AG09319 (cell line): ENCODE measurements at places on chromosomes 4 and X.

GRCh38 chrX:19774905-19775304, 112.5 kb downstream of the SH3KBP1 start:
- DNase-seq = no peak

DNA sequence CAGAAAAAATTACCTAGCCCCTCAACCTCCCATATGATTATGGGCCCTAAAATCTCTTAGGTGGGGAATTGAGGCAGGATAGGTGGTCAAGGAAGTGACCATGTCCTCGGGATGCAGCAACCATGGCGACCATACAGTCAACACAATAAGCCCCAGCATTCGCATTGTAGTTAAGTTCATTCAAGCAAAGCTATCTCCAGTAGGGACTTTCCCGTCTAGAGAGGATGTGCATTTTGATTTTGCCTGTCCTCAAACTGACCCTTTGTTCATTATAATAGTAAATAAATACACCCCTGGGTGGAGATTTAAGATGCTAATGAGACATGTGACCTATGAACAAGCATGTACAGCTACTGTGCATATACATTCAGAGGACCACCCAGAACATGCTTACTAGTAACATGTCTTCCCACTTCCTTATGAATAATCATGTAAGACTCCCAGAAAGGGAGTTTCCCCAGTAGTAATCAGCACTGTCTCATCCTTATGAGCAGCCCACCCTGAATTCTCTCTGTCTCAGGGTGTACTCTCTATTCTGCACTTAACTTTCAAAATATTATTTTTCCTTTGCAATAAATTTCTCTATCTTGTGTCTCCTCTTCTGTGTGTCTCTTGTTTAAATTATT, 74.3 kb downstream of the NUDT11 start:
- DNase-seq = no peak

GRCh38 chr4:138788267-138788790, 227.3 kb upstream of the NOCT start:
- no peak for DNase-seq

DNA sequence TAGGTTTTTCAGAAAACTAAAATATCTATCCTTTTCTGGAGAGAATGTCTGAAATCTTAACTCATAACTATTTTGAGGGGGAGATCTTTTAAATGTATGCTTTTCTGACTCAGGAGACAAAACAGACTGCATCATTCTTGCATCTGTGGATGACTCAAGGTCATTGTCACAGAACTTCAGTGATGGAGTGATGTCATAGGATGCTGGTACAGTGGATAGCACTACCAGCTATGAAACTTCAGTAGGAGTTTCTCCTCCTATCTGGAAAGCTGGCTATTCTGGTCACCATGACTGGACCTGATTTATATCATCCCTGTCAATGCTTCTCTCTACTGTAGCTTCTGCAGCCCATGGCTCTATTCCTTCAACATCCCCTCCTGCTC, 50.3 kb downstream of the PARM1 start:
- no peak for DNase-seq

DNA sequence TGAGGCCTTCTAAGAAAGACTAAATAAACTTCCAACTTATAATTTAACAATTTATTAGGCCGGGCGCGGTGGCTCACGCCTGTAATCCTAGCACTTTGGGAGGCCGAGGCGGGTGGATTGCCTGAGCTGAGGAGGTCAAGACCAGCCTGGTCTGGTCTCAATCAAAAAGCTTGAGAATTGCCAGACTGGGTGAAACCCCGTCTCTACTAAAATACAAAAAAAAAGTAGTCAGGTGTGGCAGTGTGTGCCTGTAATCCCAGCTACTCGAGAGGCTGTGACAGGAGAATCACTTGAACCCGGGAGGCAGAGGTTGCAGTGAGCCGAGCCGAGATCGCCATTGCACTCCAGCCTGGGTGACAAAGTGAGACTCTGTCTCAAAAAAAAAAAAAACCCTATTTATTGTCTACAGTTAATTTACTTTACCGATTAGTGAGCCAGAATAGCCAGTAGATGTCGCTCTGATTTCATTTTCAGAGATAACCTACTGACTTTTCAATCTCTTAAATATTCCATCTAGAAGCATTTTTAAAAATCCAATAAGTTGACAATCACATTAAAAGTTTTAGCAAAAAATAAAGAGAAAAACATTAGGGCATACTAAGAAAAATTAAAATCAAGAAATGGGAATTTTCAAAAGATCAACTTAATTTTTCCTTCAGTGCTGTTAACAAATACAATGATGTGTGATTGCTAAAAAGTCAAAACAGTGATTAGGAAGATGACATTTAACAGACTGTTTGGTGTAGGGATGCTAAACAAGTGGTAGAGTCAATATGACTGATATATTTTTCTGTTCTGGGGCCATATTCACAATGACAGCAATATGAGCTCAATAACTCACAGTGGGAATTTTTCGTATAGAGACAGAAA, 4.3 kb upstream of the SHROOM3 start:
- DNase-seq = peak; percentile 25

- DNase-seq = no peak
Measured at GRCh38 chr4:13903061-13903460, 275.5 kb upstream of the BOD1L1 start.

GRCh38 chr4:86497980-86498862, 95.9 kb upstream of the PTPN13 start:
- peak; percentile 24 for DNase-seq
